A549 treated with AZD2906 at 1 μM for 4 hours (cell line): ENCODE measurements at places on chromosomes 13 and 19. TPM values are rescaled to one million over a fixed set of nuclear protein-coding genes. Genes with fewer than 3 reads are reported as not detected.

The METTL21C gene
- not detected in 5 replicates for total RNA-seq

The SIGLECL1 gene
- total RNA-seq: not detected in 5 replicates

The POU2F2 gene
- 0.23 to 0.45 TPM (median 0.35 TPM) in 5 replicates for total RNA-seq

The OLFM2 gene
- 8.4 to 11.8 TPM (median 10.2 TPM) in 5 replicates for total RNA-seq

The NCR1 gene
- total RNA-seq: not detected in 5 replicates

The FGF21 gene
- not detected in 5 replicates for total RNA-seq

The OVOL3 gene
- total RNA-seq: 0.19 to 0.32 TPM (median 0.29 TPM) in 4 of 5 replicates, not detected in the other

The CGB8 gene
- 1.6 to 3.0 TPM (median 2.6 TPM) in 5 replicates for total RNA-seq

The LHFPL6 gene
- 6.6 to 8.7 TPM (median 8.0 TPM) in 5 replicates for total RNA-seq

The B3GNT8 gene
- 0.05 to 0.13 TPM (median 0.13 TPM) in 3 of 5 replicates, not detected in the others for total RNA-seq

The FCER2 gene
- not detected in 5 replicates for total RNA-seq

The URAD gene
- not detected in 5 replicates for total RNA-seq

The RFX2 gene
- 5.9 to 10.3 TPM (median 7.2 TPM) in 5 replicates for total RNA-seq

The RFPL4A gene
- 0.48 to 1.1 TPM (median 0.80 TPM) in 5 replicates for total RNA-seq

The TTYH1 gene
- total RNA-seq: 0.03 to 0.25 TPM (median 0.17 TPM) in 4 of 5 replicates, not detected in the other

The SPRYD7 gene
- 9.6 to 11.1 TPM (median 10.5 TPM) in 5 replicates for total RNA-seq

The ODAD3 gene
- 0.92 to 1.4 TPM (median 1.3 TPM) in 5 replicates for total RNA-seq

The IL12RB1 gene
- not detected in 5 replicates for total RNA-seq

The ZNF578 gene
- not detected in 5 replicates for total RNA-seq

The C19orf18 gene
- 0.07 to 0.08 TPM in 2 of 5 replicates, not detected in the others for total RNA-seq

The KLF1 gene
- 0.05 TPM in 1 of 5 replicates, not detected in the others for total RNA-seq

The SOX1 gene
- not detected in 5 replicates for total RNA-seq

The ERICH4 gene
- not detected in 5 replicates for total RNA-seq

The PGLYRP1 gene
- total RNA-seq: not detected in 5 replicates

The CCDC169 gene
- 0.07 to 0.44 TPM (median 0.29 TPM) in 5 replicates for total RNA-seq

The CASP14 gene
- total RNA-seq: not detected in 5 replicates

The NKPD1 gene
- 0.51 to 1.2 TPM (median 0.93 TPM) in 5 replicates for total RNA-seq

The ZNF85 gene
- total RNA-seq: 0.06 to 0.13 TPM (median 0.12 TPM) in 5 replicates

The CEACAM3 gene
- not detected in 5 replicates for total RNA-seq

The RNASEH2B gene
- 24.9 to 27.5 TPM (median 25.7 TPM) in 5 replicates for total RNA-seq

The ACP5 gene
- 0.14 to 0.39 TPM (median 0.22 TPM) in 5 replicates for total RNA-seq

The FFAR1 gene
- total RNA-seq: 0.02 to 0.06 TPM (median 0.03 TPM) in 4 of 5 replicates, not detected in the other

The SRRM5 gene
- 0.60 to 1.0 TPM (median 0.69 TPM) in 5 replicates for total RNA-seq

The DAND5 gene
- 0.06 to 0.09 TPM (median 0.07 TPM) in 3 of 5 replicates, not detected in the others for total RNA-seq

The NKG7 gene
- not detected in 5 replicates for total RNA-seq

The UBAC2 gene
- 61.5 to 65.8 TPM (median 64.6 TPM) in 5 replicates for total RNA-seq

The CPB2 gene
- total RNA-seq: 0.08 to 0.09 TPM in 2 of 5 replicates, not detected in the others

The SPRED3 gene
- total RNA-seq: 1.9 to 2.8 TPM (median 2.2 TPM) in 5 replicates

The CEACAM1 gene
- total RNA-seq: 1.7 to 2.3 TPM (median 2.0 TPM) in 5 replicates

The PNMA8B gene
- total RNA-seq: not detected in 5 replicates

The SPACA6 gene
- total RNA-seq: 11.6 to 14.2 TPM (median 12.3 TPM) in 5 replicates

The CYP4F2 gene
- 0.05 to 0.24 TPM (median 0.11 TPM) in 5 replicates for total RNA-seq

The KLK12 gene
- total RNA-seq: not detected in 5 replicates

The TPGS1 gene
- total RNA-seq: 11.4 to 18.4 TPM (median 17.4 TPM) in 5 replicates

The CD79A gene
- 0.80 to 1.3 TPM (median 1.0 TPM) in 5 replicates for total RNA-seq

The PLIN5 gene
- 0.10 to 0.39 TPM (median 0.14 TPM) in 5 replicates for total RNA-seq

The ADGRE3 gene
- not detected in 5 replicates for total RNA-seq

The ZNF43 gene
- total RNA-seq: 2.1 to 3.2 TPM (median 2.5 TPM) in 5 replicates

The PPM1N gene
- total RNA-seq: 6.2 to 9.9 TPM (median 6.9 TPM) in 5 replicates
